ENCODE measurements at places on chromosomes 13 and 19. TPM values are rescaled to one million over a fixed set of nuclear protein-coding genes. Genes with fewer than 3 reads are reported as not detected.

DNA sequence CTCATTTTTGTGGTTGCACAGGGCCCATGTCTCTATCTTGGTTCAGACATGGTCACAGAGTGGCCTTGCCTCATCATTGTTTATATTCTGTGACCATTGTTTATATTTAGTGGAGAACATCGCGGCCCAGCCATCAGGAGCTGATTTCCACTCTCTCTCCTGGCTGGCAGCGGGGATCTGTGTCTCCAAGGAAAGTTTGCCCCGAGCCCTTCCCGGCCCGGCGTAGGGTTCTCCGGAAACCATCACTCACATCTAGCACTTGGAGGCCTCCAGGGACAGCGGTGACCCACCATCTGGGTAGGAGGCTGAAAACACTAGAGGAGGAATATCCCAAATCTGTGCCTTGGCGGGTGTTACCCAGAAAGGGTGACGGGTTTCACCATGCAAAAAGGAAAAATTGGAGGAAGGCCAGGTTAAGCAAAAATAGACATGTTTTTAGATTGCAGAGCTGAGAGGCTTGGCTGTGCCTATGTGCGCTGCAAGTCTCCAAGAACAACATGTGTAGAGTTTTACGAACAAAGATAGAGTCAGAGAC is 726 bp upstream of the ZNF358 start:
- peak; percentile 65 for DNase-seq

Gene HSPB6
- 207 TPM for total RNA-seq

DNA sequence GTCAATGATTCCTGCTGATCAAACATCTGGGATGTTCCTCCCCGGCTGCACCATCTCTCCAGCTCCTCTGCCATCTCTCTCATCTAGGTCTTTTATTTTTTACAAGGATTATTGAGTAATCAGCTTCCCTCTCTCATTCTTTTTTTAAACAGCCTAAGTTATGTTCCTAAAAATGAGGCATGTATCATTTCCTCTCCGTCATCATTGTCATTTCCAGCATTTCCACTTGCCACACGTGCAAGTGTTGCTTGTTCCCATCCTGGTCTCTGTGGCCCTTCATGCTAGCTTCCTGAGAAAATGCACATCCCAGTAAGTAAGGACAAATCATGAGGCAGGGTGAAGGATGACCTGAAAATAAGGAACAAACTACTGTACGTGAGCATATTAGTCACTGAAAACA is 102.7 kb upstream of the POSTN start:
- no peak for DNase-seq

- no peak for DNase-seq
Observed at GRCh38 chr19:3551792-3552095, 5.6 kb downstream of the MFSD12 start.

GRCh38 chr13:100552755-100553154 is 35.8 kb downstream of the GGACT start:
- no peak for DNase-seq

Gene DACT3
- total RNA-seq, result 40.2 TPM

- DNase-seq, result no peak
Observed at GRCh38 chr19:33465371-33465770, 56.2 kb downstream of the PEPD start.

Gene ZNF607
- total RNA-seq, result 6.9 TPM

- DNase-seq, result no peak
Observed at GRCh38 chr19:18697680-18698079, 14.2 kb downstream of the CRTC1 start.

DNA sequence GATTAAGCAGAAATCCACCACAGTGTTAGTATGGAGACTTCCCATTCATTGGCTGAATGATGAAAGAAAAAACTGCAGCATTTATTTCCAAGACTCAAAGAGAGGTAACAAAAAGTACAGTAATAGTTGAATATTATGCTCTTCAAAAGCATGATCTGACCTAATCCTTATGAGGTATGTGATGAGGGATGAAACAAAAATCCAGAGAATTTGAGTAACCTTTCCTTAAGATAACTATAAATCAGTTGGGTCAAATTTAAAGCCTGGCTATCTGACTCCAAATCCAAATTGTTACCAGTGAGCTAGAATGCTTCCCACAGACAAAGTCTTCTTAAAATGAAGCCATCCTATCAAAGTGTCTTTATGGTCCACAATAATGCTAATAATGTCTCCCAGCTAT is 38.1 kb downstream of the NUFIP1 start:
- DNase-seq, result no peak

Gene KRTDAP
- not detected for total RNA-seq

Gene IZUMO2
- not detected for total RNA-seq

DNA sequence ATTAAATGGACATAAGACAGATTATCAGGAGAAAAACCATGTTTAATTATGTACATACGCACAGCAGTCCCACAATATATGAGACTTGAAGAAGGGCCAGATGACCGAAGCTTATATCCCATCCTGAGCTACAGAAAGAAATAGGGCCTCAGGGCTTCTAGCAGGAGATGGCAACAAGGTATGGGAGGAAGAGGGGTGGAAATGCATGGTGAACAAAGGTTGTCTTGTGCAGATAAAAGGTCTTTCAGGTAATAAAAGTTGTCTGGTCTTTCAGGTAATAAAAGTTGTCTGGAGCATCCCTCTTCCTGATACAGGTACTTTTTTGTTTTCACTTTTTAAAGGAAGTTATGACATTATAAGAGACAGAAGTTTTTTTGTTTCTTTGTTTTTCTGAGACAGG is 15.4 kb upstream of the GTF3A start:
- DNase-seq, result no peak

DNA sequence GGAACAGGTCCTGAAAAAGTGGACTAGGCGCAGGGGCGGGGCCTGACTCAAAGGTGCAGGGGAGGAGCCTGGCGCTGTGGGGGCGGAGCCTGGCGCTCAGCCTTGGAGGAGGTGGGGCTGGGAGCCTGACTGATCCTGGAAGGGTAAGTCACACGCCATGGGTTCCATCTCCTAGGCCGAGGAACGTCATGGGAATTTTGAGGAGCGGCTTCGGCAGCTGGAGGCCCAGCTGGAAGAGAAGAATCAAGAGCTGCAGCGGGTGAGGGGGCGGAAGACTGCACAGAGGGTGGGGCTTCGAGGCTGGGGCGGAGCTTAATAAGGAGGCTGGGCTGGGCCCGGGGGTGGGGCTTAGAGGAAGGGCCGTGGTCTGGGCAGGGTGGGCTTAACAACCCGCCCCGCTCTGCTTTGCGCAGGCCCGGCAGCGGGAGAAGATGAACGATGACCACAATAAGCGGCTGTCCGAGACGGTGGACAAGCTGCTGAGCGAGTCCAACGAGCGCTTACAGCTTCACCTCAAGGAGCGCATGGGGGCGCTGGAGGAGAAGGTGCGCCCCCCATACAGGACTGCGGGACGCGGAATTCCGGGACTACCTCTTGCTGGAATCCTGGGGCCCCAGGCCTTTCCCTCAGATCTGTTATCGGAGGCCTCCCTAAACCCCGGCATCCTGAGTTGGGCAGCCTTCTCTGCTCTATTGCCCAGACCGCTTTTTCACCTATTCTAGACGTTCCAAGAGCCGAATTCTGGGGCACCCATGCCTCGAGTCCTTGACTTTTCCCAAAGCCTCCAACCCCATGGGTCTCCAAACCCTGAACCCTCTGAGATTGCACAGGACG is 14.5 kb downstream of the PPFIA3 start:
- DNase-seq, result peak; percentile 92

DNA sequence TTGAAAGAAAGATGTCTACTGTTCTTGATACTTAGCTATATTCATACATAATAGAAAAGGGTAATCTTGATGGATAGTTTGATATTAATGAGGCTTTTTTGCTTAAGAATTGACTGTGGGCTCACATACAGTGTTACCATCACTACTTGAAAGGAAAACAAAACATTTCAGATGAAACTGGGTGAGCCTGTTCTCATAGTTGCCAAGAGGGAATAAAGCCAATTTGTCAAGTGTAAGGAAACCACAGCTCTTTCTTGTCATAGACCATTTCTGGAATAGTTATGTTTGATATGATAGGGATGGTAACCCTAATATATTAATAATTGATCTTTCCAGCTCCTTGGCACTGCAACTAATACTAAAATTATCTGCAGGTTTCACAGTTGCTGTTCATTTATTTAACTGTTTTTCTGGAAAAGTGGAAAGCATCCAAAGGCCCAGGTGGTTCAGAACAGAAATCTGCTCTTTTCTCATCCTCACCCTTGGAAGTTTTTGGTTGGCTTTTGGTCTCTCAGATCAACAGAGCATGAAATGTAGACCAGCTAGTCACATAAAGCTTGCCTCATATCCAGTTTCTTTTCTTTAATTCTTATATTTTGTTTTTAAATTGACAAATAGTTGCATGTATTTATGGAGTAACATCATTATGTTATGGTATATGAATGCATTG is 43.2 kb downstream of the ARHGEF7 start:
- no peak for DNase-seq

- no peak for DNase-seq
Observed at GRCh38 chr13:92255526-92255925, 857.1 kb downstream of the GPC5 start.

GRCh38 chr13:33723365-33723764 is 94.6 kb upstream of the RFC3 start:
- DNase-seq, result no peak

Gene PRMT1
- 125 TPM for total RNA-seq

- peak; percentile 94 for DNase-seq
Observed at GRCh38 chr19:15251749-15252397, 19.6 kb upstream of the EPHX3 start.

DNA sequence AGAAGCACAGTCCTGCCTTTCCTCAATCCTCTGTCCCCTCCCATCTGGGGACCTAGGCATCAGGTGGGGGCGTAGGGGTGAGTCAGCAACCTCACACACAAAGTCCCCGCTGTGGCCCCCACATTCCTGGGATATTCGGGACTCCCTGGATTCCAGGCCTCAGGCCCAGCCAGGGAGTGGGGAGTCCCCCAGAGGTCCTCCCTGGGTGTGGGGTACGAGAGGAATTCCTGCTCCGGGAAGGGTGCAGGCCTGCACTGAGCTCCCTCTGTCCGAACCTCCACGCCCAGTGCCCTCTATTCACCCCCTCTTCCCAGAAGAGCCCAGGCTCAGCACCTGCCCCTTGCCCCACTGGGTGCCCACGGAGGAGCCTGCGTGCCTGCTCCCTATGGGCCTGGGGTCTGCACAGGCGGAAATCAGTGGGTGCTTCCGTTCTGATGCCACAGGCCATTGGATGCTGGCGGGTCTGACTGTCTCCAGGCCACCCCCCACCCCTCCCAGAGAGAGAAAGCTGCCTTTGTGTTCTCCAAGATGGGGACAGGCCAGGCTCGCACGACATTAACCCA is 3.4 kb downstream of the CADM4 start:
- no peak for DNase-seq

All from right cardiac atrium (tissue), 5 donors.